ENCODE measurements at places on chromosomes 12 and 14.

GRCh38 chr14:75527449-75528163 lies 5.3 kb downstream of the BATF start:
- DNase-seq, result no peak

GRCh38 chr14:63296060-63296563 lies 22.6 kb downstream of the GPHB5 start:
- DNase-seq, result no peak

- DNase-seq, result no peak
These were observed 13.6 kb upstream of the GALNT16 start for GRCh38 chr14:69246331-69246730.

GRCh38 chr12:75759842-75760572 lies 248.6 kb upstream of the KRR1 start:
- DNase-seq, result peak; percentile 5

DNA sequence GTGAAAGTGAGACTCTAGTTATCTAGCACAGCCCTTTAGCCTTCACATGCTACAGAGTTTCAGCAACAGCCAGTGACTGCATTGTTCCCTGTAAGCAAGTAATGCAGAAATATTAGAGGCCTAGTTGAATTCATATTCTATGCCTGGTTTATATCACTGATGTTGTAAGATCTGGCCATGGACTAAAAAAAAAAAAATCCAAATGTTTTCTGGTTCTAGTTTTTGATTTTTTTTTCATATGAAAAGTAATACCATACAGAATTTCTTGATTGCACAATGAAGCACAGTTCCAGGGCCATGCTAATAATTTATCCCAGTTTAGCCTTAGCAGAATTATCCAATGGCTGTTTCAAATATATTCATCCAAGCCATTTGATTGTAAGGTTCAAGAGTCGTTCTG lies 341.5 kb upstream of the DDHD1 start:
- no peak for DNase-seq

DNA sequence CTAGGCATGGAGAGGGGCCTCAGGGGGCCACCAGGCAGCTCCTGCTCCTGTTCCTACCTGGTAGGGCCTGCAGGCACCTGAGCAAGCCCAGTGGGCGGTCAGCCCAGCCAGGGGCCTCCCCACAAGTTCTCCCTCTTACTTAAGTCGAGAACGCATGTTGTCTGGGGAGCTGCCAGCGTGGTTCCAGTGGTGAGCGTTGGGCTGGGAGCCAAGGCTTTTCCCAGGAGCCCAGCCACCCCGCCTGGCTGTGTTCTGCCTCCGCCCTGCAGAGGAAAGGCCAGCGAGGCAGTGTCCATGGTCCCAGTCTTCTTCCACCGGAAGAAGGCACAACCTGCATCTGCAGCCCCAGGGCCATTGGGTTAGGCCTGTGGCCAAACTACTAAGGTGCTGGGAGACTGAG lies 1.4 kb downstream of the C14orf180 start:
- DNase-seq, result no peak

- no peak for DNase-seq
These were observed 806.2 kb downstream of the GALC start for GRCh38 chr14:87186737-87187136.

DNA sequence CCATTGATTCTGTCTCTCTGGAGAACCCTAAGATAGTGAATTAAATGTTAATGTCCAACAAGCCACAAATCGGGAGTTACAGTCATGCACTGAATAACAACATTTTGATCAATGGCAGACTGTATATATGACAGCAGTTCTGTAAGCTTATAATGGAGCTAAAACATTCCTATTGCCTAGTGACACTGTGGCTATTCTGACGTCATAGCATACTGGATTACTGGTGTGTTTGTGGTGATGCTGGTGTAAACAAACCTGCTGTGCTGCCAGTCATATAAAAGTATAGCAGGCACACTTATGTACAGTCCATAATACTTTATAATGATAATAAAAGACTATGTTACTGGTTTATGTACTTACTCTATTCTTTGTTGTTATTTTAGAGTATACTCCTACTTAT lies 56.7 kb upstream of the BICD1 start:
- no peak for DNase-seq

DNA sequence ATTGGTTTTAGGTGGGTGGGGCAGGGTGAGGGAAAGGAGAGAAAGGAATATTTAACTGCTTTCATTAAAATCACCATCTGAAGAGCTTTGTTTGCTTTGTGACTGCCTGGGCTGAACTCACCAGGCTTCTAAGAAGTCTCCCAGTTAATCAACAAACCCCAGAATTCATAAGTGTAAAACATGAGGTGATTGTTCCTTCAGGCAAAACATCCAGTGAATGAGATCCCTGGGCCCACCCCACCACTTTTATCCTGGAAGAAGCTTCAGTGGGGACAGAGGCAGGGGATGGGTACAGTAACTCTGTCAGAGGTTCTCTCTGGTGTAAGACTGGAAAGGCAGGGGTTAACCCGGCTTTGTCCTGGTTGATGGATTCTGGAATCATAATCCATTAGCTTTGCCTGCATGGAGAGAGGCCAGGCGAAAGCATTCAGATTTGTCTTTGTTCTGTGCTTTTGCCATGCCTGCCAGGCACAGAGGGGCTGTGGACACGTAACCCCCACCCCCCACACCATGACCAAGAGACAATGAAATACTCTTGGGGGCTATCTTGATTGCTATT lies 16.7 kb downstream of the PDE1B start:
- DNase-seq, result no peak

- peak; percentile 37 for DNase-seq
These were observed 63.7 kb downstream of the ZNF664 start for GRCh38 chr12:124036657-124037109.

GRCh38 chr14:66645716-66646115 lies 137.8 kb downstream of the GPHN start:
- no peak for DNase-seq

DNA sequence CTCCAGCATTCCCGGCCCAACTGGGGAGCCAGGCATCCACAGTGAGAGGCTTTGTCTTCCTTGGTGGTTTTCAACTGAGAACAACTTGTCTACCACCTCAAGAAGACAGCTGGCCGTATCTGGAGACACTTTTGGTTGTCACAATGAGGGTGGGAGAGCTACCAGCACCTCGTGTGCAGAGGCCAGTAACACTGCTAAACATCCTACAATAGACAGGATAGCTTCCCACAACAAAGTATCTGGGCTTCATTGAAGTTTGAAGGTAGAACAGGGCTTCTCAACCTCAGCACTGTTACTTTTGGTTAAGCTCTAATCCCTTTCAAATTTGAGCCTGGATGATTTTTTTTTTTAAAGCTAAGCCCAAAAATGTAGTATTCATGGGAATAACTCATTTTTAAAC lies 10.9 kb downstream of the SLC7A8 start:
- no peak for DNase-seq

DNA sequence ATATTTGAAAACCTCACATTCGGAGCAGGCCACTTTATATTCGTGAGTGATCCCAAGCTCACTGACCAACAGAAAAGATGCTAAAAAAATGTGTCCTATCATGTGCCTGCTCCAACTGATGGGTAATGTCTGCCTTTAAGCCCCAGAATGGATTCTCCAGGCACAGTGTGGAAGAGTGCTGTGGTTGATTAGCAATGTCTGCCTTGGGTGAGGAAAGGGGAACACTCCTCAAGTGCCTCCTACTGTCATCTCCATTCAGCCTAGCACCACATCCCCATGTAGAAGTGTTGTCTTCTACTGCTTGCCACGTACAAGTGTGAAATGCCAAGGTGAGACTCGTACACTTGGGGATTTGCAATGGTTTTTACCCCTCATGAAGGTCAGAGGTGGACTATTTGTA lies 199.3 kb downstream of the SLC41A2 start:
- DNase-seq, result no peak

DNA sequence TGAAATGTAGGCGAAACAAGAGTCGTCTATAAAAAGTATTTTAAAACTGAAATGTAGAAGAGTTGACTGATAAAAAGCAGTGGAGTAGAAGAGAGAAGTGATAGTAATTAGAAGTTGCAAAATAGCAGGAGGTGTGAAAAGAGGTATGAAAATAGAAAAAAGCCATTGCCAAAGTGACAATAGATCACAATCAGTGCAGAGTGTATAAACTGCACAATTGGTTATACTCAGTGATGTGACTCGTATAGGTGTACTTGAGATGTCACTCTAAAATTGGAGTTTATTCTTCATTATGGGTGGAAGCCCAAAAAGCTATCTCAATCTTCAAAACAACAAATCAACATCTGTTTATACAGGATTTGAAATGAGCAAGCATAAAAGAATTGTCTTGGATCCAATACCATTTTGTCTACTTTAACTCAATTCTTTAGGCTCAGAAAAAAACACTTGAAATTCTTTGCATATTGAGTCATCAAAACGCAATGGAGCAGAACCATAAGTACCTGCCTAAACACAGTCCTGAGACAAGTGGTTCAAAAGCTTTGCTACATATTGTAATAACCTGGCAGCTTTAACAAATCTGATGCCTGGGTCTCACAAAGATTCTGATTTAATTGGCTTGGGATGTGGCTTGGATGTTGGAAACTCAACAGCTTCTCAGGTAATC lies 8.8 kb downstream of the IKBIP start:
- no peak for DNase-seq

GRCh38 chr12:51923506-51924365 lies 16.4 kb downstream of the ACVRL1 start:
- DNase-seq, result peak; percentile 41

DNA sequence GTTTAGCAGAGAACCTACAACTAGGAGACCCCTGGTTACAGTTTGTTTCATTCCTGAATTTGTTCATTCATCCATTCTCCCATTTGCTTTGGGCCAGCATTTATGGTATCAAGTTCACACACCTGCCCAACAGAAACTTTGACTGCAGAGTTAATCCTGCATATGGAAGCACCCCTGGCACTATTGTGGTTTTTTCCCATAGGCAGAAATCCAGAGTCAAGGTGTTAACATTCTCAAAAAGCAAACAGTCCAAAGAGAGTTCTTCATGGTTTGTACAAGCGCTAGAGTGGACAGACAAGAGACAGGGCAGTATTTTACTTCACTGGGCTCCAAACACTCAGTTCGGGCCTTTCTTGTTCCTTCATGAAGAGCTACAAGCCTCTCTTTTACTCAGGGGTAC lies 51.9 kb downstream of the KCNK10 start:
- no peak for DNase-seq

GRCh38 chr12:123998991-123999359 lies 26.0 kb downstream of the ZNF664 start:
- DNase-seq, result no peak
